Fibroblast of lung (primary cell): ENCODE measurements at places on chromosomes 12 and 14. TPM values are rescaled to one million over a fixed set of nuclear protein-coding genes. Genes with fewer than 3 reads are reported as not detected.
A peak's percentile ranks its signal among the peaks of the same experiment; 100 is the strongest.

The USP44 gene
- 27.2 and 27.4 TPM in 2 replicates for total RNA-seq

- peaks cover 8% of the 10 kb centered on the region for H3K4me1 ChIP-seq
- H3K27ac ChIP-seq, result no peak overlapping the region
- H3K36me3 ChIP-seq, result peaks cover 1% of the 10 kb centered on the region
- DNase-seq, result peak; percentile 53
- no peak overlapping the region for H3K4me3 ChIP-seq
Observed at GRCh38 chr12:63994704-63995103, 150.2 kb downstream of the SRGAP1 start.

DNA sequence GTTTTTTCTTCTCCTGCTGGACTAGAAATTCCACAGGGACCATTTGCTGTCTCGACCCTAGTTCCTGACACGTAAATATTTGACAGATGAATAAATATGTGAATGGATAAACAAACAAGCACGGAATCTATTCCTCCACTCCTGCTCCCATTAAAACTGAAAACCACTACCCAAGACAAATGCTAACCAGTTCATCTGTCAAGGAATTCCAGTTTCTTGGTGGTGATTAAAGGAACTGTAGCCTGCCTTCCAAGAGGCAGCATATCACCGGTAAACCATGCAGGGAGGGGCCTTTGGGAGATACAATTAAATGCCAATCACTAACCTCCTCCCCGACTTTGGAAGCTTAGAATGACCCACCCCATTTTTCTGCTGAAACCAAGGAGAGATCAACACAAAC lies 95.4 kb downstream of the TTC7B start:
- H3K4me3 ChIP-seq, result no peak overlapping the region
- no peaks in the 10 kb centered on the region for H3K4me1 ChIP-seq
- no peaks in the 10 kb centered on the region for H3K36me3 ChIP-seq
- no peak overlapping the region for H3K27ac ChIP-seq

GRCh38 chr14:99120526-99121318 lies 151.3 kb downstream of the BCL11B start:
- H3K36me3 ChIP-seq, result no peaks in the 10 kb centered on the region
- no peak overlapping the region for H3K4me3 ChIP-seq
- no peaks in the 10 kb centered on the region for H3K27me3 ChIP-seq
- H3K27ac ChIP-seq, result no peak overlapping the region
- no peaks in the 10 kb centered on the region for H3K4me1 ChIP-seq
- no peak for DNase-seq

- DNase-seq, result no peak
- no peaks in the 10 kb centered on the region for H3K27me3 ChIP-seq
- H3K4me1 ChIP-seq, result no peaks in the 10 kb centered on the region
- no peak overlapping the region for H3K4me3 ChIP-seq
- H3K27ac ChIP-seq, result no peak overlapping the region
Observed at GRCh38 chr14:74704656-74705055, 8.2 kb downstream of the AREL1 start.

DNA sequence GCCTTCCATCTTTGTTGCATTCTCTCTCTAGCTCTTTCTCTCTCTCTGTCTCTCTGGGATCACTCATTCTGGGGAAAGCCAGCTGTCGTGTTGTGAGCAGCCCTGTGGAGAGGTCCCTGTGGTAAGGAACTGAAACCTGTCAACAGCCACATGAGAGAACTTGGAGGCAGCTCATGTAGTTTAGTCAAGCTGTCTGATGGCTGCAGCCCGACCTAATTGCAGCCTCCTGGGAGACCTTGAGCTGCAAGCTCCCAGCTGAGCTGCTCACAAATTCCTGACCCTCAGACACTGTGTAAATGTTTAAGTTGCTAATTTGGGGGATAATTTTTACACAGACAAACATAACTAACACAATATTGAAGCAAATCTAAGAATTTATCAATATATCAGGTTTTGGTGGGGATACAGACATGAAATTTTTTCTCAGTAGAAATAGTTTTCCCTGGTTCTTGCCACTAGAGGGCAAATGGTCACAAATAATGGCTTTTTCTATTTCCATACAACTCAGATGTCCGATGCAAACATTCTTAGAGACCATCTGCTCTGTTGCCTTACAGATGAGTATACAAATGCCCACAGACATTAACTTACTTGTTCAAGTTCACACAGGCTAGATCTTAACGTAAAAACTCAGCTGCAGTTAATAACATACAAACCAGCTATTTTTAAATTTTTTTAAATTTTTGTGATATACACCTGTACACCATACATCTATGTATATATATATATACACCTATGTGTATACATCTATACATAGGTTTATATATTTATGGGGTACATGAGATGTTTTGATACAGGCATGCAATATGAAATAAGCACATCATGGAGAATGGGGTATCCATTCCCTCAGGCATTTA lies 15.5 kb upstream of the KRR1 start:
- no peak overlapping the region for H3K4me3 ChIP-seq
- peak overlapping the region; percentile 42 for H3K27ac ChIP-seq
- H3K4me1 ChIP-seq, result peaks cover 4% of the 10 kb centered on the region
- H3K36me3 ChIP-seq, result no peaks in the 10 kb centered on the region
- no peaks in the 10 kb centered on the region for H3K27me3 ChIP-seq
- peak; percentile 88 for DNase-seq

- H3K4me1 ChIP-seq, result peaks cover 20% of the 10 kb centered on the region
- peak; percentile 34 for DNase-seq
- H3K36me3 ChIP-seq, result no peaks in the 10 kb centered on the region
- no peak overlapping the region for H3K27ac ChIP-seq
- H3K27me3 ChIP-seq, result no peaks in the 10 kb centered on the region
- no peak overlapping the region for H3K4me3 ChIP-seq
Observed at GRCh38 chr12:54427106-54427505, 8.0 kb upstream of the ITGA5 start.

DNA sequence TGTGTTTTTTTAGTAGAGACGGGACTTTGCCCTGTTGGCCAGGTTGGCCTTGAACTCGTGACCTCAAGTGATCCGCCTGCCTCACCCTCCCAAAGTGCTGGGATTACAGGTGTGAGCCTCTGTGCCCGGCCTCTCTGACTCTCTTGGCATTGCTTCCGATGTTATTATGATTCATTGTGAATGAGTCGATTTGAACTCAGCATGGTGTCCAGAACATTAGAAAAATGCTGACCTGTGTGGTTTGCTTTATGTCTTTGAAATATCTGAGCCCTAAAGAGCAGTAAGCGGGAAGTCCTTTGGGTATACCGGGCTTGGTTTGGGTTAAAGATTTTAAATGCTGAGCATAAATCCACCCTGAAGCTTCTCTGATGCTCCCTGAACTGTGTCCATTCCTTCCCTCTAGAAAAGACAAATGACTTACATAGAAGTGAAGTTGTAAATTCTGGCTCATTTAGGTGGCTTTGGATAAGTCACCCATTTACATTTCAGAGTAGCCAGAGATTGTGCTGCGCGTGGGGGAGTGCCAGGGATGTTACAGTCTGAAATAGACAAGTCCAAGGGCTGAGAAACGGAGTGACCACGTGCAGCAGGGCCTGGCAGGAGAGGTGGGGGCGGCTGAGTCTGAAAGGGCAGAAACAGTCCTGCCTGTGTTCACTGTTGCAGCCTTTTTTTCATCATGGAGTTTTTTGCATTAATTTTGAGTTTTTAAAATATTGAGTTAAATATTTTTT lies 39.6 kb downstream of the SLC15A4 start:
- H3K27me3 ChIP-seq, result no peaks in the 10 kb centered on the region
- no peaks in the 10 kb centered on the region for H3K4me1 ChIP-seq
- H3K4me3 ChIP-seq, result no peak overlapping the region
- no peak overlapping the region for H3K27ac ChIP-seq
- no peaks in the 10 kb centered on the region for H3K36me3 ChIP-seq

DNA sequence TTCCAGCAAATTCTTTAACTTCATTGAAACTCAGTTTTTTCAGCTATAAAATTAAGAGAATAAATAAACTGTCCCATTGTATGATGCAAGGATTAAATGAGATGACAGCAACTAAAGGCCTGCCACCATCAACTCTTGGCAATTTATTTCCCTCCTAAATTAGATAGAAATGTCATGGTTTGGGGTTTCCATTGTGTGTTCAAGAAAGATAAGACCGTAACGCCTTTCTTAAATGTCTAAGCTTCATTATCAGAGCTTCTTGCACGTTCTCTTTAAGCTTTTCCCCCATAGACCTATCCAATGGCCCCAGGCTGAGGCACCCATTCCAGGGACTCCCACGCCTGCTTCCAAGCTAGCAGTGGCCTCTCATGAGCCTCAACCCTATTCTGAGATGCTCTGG lies 281.9 kb downstream of the CACNA1C start:
- no peaks in the 10 kb centered on the region for H3K36me3 ChIP-seq
- peaks cover 40% of the 10 kb centered on the region for H3K4me1 ChIP-seq
- no peaks in the 10 kb centered on the region for H3K27me3 ChIP-seq
- no peak overlapping the region for H3K27ac ChIP-seq

GRCh38 chr12:94047781-94048567 lies 100.4 kb upstream of the PLXNC1 start:
- H3K27me3 ChIP-seq, result no peaks in the 10 kb centered on the region
- no peak overlapping the region for H3K27ac ChIP-seq
- DNase-seq, result no peak
- no peak overlapping the region for H3K4me3 ChIP-seq

DNA sequence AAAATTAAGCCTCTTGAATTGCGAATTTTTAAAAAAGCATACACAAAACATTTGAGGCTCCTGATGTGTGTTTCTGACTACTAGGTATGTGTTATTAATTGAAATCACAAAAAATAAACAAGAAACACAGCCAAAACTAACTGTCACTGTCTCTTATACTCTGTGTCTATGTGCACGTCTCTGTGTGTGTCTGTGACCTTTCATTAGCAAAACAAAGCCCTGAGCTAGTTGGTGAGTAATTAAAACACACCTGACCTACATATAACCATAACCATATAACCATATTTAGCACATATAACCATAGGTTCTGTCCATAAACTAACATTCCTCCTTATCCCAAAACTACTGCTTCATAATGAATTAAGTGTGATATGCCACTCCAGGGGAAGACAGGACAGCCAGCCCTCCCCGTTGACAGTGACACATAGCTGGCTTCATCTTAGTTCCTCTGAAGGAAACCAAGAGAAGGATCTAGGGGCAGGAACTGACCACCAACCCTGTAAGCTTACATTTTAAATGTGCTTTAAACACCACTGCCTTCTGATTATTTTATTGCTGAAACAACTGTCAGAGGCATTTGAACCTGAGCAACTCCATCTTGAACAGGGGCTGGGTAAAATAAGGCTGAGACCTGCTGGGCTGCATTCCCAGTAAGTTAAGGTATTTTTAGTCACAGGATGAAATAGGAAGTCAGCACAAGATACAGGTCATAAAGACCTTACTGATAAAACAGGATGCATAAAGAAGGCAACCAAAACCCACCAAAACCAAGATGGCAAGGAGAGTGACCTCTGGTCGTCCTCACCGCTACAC lies 106.7 kb downstream of the PPP2R5E start:
- no peaks in the 10 kb centered on the region for H3K36me3 ChIP-seq
- no peak overlapping the region for H3K4me3 ChIP-seq
- H3K27ac ChIP-seq, result peak overlapping the region; percentile 40
- peaks cover 18% of the 10 kb centered on the region for H3K4me1 ChIP-seq
- no peaks in the 10 kb centered on the region for H3K27me3 ChIP-seq
- DNase-seq, result no peak

DNA sequence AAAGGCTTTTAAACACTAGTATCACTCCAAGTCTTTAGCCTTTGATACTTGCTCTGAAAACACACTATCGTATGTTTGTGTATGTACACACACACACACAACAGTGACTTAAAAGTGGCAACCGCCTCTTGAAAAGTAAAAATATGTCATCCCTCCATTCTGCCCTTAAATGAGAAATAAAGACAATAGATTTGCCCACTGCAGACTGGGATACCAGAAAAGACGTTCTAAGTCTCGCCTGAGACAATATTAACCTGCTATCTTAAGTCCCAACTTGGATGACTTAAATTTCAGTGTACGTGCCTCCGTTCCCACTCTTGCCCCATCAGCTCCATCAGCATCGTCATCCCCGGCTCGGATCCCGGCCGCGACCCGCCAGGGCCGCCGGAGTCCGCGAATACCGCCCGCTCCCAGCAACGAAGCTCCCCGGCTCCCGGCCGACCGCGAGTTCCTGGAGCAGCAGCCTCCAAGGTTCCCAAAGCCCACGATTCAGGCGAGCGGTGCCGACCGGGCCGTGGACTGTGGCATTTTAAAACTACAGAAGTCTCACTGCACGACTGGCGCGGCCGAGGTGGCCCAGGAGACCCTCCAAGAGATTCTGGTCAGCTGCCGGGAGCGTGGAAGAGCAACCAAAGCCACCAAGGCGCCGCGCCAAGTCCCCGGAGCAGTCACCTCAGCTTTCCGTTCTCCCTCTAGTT lies 2.8 kb upstream of the ARID2 start:
- no peaks in the 10 kb centered on the region for H3K27me3 ChIP-seq
- no peaks in the 10 kb centered on the region for H3K36me3 ChIP-seq
- H3K4me3 ChIP-seq, result peak overlapping the region; percentile 96
- peak overlapping the region; percentile 95 for H3K27ac ChIP-seq
- DNase-seq, result peak; percentile 46
- no peaks in the 10 kb centered on the region for H3K4me1 ChIP-seq

DNA sequence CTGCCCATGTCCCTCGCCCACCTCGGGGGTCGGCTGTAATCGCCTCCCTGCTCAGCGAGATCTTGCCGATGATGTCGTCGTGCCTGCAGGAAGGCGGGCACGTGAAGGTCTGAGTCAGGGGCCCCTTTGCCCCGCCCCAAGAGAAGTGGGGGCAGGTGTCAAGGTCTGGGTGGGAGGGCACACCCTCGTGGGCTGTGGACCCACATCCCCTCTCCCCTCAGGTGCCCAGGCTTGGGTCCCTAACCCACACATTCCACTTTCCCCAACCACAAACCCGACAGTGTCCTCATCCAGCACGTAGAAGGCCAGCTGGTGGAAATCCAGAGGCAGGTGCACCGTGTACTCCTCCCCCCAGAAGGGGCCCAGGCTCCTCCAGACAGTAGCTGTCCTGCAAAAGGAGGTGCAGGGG lies 7.8 kb downstream of the RASAL1 start:
- no peak overlapping the region for H3K27ac ChIP-seq
- no peak overlapping the region for H3K4me3 ChIP-seq
- no peaks in the 10 kb centered on the region for H3K27me3 ChIP-seq
- H3K36me3 ChIP-seq, result no peaks in the 10 kb centered on the region
- no peak for DNase-seq
